GM04503 (cell line): ENCODE measurements at places on chromosomes 12 and 14.

DNA sequence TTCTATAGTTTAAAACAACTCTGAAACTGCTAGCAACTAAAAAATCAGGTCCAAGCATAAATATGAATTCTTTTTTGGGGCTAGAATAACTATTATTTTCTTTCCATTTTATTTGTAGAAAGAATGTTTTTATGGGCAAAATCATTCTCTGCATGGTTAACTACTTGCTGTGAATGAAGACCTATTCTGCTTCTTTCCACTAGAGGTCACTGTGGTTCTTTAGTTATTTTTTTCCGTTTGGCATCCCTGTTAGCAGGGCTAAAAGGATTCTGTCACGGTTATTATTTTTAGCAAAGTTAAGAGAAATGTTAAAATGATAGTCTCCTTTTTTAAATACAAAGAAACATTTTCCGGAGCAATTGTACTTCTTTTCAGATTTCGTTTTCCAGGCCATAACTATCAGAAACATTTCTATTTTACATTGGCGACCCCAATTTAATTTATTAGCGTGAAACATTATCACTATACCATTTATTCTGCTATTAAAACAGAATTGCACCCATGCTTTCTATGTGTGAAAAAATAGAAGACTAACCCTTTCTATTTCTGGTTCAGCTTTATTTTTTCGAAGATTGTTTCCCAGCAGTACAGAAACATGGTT, 404.8 kb downstream of the ATP23 start:
- DNase-seq = no peak

GRCh38 chr14:51478175-51478621, 173.5 kb upstream of the FRMD6 start:
- DNase-seq = peak; percentile 85

DNA sequence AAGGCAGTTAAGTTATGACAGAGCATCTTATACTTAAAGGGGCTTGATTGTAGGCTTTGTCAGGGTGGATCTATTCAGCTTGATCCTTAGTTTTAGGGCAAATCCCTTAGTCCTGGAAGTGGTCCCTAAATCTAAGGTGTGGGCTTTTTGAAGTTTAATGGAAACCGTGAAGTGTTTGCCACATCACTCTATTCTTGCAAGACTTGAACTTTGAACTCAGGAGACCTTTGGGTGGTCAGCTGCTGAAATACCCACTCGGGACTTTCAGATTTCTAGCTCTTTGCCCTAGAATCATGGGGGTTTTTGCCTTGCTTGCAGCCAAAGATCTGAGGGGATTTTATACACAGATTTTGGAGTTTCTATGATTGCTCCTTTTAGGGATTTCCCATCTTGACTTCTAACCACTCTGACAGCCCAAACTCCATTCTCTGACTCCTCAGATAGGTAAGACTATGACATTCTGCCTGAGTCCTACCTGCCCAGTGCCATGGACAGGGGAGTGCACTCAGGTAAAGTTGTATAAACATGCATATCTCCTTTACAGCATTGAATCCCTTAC, 39.9 kb downstream of the SNAPC1 start:
- DNase-seq = no peak

DNA sequence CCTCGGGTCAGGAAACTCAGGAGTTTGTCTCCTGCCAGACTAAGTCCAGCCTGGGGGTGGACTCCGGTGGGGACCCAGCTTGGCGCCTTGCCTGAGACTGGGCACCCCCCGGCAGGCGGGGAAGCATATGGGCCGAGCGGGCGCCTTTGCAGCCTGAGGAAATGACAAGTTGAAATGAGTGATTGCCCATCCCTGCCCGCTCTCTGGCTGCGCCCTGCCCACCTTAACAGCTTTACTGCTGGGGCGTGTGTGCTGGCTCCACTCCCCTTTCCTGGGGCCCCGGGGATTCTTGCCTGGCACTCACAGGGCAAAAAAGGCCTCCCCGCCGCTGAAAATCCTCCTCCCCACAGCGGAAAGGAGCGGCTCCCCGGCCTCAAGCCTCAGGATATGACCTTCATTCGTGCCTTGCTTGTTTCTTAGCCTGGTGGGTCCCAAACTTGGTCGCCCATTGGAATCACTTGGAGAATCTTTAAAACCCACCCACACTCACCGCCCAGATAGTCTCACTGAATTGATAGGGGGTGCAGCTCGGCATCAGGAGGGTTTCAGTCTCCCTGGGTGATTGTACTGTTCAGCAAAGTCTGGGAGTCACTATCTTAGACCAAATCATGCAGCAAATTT, 1.5 kb downstream of the RFLNA start:
- DNase-seq = no peak

DNA sequence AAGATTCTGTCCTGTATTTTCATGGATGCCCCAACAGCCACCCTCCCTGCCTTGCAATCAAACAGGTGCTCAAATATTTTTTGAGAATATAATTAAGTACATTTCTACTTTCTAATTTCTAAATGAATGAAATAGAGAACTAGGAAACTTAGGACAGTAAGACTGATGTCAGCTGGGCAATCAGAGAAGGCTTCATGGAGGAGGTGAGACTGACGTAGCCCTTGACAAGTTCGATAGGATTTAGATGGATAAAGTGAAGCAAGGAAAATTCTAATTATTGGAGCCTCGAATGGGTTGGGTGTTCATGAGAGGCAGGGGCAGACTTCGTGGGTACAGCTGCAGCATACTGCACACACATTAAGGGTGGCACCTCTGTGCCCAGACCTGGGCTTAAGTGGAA, 36.0 kb downstream of the NINJ2 start:
- no peak for DNase-seq

DNA sequence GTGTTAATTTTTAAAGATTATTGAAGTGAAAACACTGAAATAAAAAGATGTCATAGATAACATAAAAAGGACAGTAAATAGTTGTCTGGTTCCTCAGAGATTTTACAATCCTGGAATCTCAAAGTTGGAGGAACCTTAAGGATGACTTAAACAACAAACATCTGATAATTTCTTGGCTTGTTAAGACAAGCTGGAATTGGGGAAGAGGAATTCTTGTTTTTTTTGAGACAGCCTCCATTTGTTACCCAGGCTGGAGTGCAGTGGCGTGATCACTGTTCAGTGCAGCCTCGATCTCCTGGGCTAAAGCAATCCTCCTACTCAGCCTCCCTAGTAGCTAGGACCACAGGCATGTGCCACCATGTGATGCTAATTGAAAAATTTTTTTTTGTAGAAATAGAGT, 2.3 kb downstream of the ZNF410 start:
- peak; percentile 39 for DNase-seq

DNA sequence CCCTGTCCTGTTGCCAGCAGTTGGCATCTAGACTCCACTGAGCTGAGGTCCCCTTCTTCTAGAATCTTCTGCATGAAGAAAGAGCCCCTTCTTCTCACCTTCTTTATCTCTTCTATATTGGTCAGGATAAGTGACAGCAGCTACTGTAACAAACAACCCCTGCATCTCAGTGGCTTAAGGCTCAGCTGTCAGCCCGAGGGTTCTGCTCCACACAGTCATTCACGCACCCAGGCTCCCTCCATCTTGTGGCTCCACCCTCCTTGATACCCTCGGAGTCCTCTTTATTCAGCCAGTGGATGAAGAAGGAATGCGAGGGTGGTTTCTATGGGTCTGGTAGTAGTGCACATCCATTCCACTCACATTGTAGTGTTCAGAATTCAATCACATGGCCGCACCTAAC, 10.5 kb upstream of the RFLNA start:
- DNase-seq = no peak

DNA sequence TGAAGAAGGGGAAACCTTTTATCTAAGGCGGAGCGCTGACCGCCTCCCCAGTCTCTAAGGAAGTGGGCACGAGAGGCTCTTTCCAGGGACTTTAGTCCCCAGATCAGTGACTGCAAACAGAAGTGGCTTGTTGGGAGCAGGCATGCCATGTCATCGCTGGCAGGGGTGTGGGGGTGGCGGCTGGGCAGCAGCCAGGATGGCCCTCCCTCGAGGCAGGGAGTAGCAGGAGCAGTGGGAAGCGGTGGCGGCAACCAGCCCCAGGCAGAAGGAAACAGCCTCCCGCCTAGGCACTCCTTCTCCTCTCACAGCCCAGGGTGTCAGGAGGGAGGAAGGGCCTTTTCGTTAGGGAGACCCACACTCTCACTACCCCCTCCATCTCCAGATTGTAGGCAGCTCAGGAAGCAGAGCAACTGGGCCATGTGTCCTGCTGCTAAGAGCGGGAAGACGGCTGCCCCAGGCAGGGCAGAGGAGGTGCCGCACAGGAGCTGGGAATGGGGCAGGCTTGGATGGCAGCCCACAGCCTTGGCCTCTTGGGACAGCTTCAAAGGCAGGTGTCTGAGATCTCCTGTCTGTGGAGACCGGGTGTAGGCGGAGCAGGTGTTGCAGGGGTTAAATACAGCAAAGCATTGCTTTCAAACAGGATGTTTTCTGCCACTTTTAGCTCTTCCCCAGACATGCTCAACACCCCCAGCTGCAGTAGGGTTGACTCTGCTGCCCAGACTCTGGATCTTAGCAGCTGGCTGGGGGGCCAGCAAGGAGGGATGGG, 21.8 kb downstream of the VDR start:
- DNase-seq = no peak
